ENCODE measurements at places on chromosomes 11 and 22.

GRCh38 chr22:41596776-41597634, 7.4 kb upstream of the PMM1 start:
- DNase-seq, result no peak

DNA sequence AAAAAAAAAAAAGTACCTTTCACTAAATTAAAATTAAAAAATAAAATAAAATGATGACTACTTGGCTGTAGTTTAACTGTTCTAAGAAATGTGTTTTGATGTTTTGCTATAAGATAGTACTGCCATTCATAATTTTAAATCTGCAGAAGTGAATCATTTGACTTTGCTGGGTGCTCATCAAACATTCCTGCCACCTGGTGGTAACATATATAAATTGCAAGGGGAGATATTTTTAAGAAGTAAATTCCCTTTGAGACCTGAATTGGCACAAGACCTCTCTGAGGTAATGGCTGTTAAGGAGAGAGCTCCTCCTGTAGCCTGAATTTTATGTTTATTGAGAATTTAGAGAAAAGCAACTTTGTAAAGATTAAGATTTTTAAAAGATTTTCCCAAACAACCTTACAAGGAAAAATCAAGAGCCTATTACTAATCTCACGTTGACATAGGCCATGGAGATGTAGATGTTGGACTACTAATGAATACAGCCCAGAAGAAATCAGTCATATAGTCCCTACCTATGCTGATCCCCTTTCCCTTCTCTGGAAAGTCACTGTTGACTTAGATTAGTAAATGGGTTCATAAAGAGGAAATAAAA, 11.9 kb upstream of the NARS2 start:
- peak; percentile 25 for DNase-seq

DNA sequence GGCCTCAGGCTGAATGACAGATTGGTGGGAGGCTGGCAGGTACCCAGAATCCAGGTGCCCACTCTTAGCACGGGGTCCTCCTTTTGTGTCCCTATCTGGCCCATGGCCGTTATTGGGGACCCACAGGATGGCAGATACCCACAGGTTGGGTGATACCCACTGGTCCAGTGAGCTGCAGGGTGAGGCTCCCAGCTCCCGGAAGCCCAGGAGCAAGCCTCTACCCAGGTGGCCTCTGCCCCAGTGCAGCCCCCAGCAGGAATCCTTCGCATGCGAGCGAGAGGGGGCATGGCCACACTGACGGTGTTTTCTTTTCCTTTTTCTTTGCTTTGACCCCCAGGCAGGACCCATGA, 116.1 kb downstream of the PHF21B start:
- no peak for DNase-seq

DNA sequence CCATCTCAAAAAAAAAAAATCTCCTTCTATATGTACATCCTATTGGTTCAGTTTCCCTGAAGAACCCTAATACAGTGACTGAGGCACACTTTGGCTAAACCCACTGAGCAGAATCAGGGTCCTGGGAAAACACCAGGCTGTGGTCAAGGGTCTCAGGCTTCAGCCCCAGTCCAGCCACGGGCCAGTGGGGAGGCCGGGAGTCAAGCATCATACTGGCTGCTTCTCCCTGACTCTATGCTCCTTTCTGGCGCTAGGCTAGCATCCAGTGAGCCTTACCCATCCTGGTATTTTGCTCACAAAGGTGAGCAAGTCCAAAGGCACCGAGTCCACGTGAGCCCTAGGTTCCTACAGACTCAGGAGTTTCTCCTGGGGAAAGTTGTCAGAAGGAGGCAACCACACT, 752.5 kb downstream of the BRD1 start:
- DNase-seq, result no peak

DNA sequence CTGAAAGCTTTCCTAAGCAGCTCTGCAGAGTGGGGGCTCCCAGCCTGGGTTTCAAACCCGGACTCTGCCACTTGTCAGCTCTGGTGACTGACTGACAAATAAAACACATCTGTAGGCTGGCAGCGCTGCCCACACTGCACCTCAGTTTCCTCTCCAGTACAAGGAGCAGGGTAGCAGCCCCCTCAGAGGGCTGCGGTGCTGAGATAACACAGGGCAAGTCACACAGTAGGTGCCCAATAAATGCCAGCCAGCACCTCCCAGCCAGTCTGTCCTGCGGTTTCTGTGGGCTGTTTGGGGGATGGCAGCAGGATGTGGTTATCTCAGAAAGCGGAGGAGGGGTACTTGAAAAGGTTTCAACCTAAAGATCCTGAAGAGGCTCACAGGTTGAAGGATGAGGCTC, 1.5 kb downstream of the SYT12 start:
- DNase-seq, result no peak

GRCh38 chr11:67441731-67442351, 1.4 kb downstream of the CORO1B start:
- DNase-seq, result no peak

DNA sequence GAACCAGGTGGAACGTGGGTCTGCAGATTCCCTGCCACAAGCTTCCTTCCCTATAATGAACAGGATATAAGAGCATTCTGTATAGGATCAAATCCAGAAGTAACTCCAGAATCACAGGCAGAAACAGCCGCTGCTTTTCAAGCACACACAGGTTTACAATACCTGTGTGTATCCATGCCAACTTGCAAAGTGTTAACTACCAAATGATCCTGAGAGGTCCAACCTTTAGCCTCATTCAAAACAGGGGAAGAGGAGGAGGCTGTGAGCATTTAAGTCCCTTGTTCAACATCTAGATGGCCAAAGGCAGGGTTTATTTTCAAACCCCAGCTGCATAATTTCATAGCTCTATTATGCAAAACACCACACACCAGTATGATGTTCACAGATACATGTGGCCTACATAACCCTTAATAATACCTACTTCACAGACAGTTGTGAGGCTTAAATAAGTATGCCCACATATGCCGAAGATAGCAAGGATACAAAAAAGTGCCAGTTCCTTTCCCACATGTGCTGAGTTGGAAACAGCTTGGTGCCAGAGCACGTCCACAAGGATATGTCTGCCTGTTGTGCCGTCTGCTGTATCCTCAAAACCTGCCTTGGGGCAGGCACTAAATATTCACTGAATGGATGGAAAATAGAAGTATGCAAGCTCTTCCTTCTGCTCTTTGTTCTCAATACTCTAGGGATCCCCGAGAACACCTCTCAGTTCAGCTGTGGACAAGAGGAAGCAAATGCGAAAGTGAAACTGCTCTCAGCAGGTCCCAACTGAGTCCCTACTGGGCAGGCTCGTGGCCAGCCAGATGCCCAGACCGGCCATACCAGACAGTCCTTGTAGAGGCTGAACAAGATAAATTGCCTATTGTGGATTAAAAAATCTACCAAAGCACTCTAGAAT, 66.8 kb downstream of the LARGE1 start:
- DNase-seq, result peak; percentile 89

- DNase-seq, result no peak
Observed at GRCh38 chr11:119859684-119860083, 130.7 kb upstream of the NECTIN1 start.
